ENCODE measurements at places on chromosomes 5 and 9. TPM values are rescaled to one million over a fixed set of nuclear protein-coding genes. Genes with fewer than 3 reads are reported as not detected.
A peak's percentile ranks its signal among the peaks of the same experiment; 100 is the strongest.

- H3K27me3 ChIP-seq, result no peaks in the 10 kb centered on the region
- H3K36me3 ChIP-seq, result no peaks in the 10 kb centered on the region
- DNase-seq, result no peak
- H3K27ac ChIP-seq, result no peak overlapping the region
These were observed 169.6 kb downstream of the SLC12A2 start for GRCh38 chr5:128253161-128253560.

DNA sequence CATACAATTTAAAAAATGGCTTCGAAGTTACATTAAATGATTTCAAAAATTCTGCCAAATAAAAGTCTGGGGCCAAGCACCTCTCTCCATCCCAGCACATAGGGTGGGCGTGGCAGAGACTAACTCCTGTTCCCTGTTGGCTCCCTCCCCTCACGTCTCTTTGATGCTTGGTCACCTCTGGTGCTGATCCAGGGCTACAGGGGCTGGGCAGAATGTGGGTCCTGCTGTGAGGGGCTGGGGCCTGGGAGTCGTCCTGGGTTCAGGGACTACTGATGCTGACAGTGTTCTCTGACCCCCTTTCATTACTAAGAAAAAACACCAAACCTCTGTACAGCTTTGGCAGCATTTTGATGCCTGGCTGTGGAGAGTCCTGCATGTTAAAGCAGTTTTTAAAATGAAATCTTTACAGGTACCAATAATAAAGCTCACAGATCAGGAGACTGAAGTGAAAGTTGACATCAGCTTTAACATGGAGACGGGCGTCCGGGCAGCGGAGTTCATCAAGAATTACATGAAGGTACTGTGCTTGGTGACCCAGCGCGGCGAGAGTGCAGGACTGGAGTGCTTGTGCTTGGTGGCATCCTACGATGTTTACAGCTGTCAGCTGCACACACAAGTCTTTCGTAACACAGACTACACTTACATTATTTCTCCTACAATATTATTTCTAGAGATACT, 29.0 kb downstream of the TENT4A start:
- H3K4me3 ChIP-seq, result no peak overlapping the region
- H3K27me3 ChIP-seq, result no peaks in the 10 kb centered on the region
- H3K4me1 ChIP-seq, result no peaks in the 10 kb centered on the region

DNA sequence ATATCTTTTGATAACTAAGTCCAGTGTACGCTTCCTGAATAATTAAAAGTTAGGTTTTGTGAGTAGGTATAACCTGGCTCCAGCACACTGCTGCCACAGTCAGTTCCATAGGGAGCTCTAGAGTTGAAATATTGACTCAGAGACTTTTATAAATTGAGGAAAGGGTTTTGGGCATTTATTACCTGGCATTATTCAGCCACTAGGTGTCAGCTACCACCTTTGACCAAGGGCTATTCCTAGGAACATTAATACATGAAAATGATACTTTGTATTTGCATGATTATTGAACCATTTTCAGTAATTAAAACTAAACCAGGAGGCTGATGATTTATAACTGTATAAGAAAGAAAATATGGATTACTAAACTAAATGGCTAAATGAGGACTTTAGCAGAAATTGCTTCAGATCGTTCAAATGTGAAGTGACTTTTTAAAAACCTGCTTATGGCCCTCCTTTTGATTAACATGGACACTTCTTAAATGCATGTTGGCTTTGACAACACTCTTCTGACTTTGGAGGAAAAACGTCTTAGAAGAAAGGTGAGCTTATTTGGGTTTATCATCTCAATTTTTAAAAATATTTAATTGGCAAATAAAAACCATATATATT, 83.0 kb downstream of the SMC2 start:
- no peaks in the 10 kb centered on the region for H3K36me3 ChIP-seq
- H3K4me1 ChIP-seq, result no peaks in the 10 kb centered on the region
- H3K27ac ChIP-seq, result no peak overlapping the region
- no peak overlapping the region for H3K4me3 ChIP-seq
- peak; percentile 8 for DNase-seq

The FAM163B gene
- 0.31 TPM for total RNA-seq

The RNF20 gene
- 37.0 TPM for total RNA-seq

All from neural progenitor cell (in vitro differentiated cells).